ENCODE measurements at places on chromosomes 5 and 9. TPM values are rescaled to one million over a fixed set of nuclear protein-coding genes. Genes with fewer than 3 reads are reported as not detected.

The EIF4E1B gene
- total RNA-seq: not detected

The TRIM14 gene
- total RNA-seq: 0.65 TPM

The SMIM3 gene
- 2.4 TPM for total RNA-seq

The MAP1B gene
- 186 TPM for total RNA-seq

The OR1Q1 gene
- not detected for total RNA-seq

The TNC gene
- 18.1 TPM for total RNA-seq

The SEC61B gene
- total RNA-seq: 157 TPM

The FSD1L gene
- 3.6 TPM for total RNA-seq

The DMRT3 gene
- total RNA-seq: not detected

The PCDHGA12 gene
- total RNA-seq: 6.7 TPM

The ADAMTS2 gene
- total RNA-seq: 43.3 TPM

The ISL1 gene
- total RNA-seq: not detected

The HBEGF gene
- 1.2 TPM for total RNA-seq

The SPATA31C1 gene
- total RNA-seq: not detected

The IL4 gene
- total RNA-seq: not detected

The COL27A1 gene
- total RNA-seq: 3.1 TPM

The ARID3C gene
- not detected for total RNA-seq

The FREM1 gene
- total RNA-seq: 1.5 TPM

The EPB41L4A gene
- total RNA-seq: 37.7 TPM

The CNTFR gene
- total RNA-seq: not detected

The ENHO gene
- not detected for total RNA-seq

The PSD2 gene
- total RNA-seq: under 0.01 TPM

The ABLIM3 gene
- total RNA-seq: 98.5 TPM

The TTC39B gene
- total RNA-seq: 1.6 TPM

The PHF24 gene
- total RNA-seq: 0.39 TPM

The RPS23 gene
- 1,396 TPM for total RNA-seq

The MVB12B gene
- total RNA-seq: 2.3 TPM

The C7 gene
- total RNA-seq: not detected

Measured in placental epithelial cell (primary cell).